ENCODE measurements at places on chromosomes 6 and 20.

DNA sequence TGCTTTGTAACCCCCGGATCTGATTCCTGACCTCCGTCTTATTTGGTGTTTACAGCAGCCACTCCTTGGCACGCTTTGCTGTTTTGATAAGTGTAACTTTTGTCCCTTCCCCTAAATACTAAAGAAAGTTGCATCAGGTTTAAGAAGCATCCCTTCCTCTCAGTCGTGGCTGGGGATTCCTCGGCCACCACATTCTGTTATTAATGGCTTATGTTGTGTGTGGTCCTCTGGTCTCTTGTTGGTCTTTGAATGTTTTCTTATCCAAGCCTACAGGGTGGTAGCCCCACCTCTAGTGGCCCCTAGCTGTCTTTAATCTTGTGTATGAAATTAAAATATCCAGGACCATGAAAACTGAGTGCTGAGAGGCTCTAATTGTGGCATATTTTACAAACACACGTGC is 37.5 kb upstream of the FNDC1 start:
- DNase-seq, result no peak

GRCh38 chr6:147961481-147962141 is 381.0 kb upstream of the SASH1 start:
- no peak for DNase-seq

GRCh38 chr20:63255931-63256704 is 1.9 kb upstream of the NKAIN4 start:
- no peak for DNase-seq

DNA sequence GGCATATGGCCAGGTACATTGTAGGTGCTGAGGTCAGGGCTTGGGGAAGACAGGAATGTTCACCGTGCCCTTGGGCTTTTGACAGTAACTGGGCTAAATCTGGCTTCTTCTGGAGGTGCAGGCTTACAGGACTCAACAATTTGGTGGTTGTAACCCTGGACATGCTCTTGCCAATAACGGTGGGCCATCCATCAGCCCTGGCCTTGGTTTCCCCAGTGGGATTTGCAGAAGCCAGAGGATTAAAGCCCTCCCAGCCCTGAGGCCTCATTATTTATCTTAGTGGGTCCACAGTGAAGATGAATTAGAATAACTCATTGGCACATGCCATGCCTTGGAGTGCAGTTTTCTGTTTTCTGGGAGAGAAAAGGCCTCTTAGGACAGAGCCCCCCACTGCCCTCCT is 44.0 kb downstream of the TOX2 start:
- no peak for DNase-seq

GRCh38 chr6:76633259-76633658 is 560.8 kb upstream of the IMPG1 start:
- no peak for DNase-seq

GRCh38 chr6:121799574-121799973 is 364.1 kb downstream of the GJA1 start:
- DNase-seq, result no peak

GRCh38 chr6:148431413-148431812 is 88.8 kb downstream of the SASH1 start:
- no peak for DNase-seq

DNA sequence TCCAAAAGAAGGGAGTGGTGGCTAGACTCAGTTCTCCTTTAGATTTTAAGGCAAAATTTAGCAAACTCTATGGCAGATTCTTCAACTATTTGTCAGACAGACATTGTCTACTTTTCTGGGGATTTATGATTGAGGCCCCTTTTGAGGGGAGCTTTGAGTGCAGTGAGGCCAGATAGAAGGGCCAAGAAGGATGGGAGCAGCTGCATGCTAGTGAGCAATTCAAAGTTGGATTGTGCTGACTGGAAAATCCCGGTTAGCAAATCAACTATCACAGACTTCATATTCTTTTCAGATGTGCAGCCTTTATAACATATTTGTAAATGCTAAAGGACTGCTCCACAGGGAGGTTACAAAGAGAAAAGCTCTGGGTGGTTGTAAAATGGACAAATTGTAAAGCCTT is 35.0 kb upstream of the ESR1 start:
- DNase-seq, result no peak

DNA sequence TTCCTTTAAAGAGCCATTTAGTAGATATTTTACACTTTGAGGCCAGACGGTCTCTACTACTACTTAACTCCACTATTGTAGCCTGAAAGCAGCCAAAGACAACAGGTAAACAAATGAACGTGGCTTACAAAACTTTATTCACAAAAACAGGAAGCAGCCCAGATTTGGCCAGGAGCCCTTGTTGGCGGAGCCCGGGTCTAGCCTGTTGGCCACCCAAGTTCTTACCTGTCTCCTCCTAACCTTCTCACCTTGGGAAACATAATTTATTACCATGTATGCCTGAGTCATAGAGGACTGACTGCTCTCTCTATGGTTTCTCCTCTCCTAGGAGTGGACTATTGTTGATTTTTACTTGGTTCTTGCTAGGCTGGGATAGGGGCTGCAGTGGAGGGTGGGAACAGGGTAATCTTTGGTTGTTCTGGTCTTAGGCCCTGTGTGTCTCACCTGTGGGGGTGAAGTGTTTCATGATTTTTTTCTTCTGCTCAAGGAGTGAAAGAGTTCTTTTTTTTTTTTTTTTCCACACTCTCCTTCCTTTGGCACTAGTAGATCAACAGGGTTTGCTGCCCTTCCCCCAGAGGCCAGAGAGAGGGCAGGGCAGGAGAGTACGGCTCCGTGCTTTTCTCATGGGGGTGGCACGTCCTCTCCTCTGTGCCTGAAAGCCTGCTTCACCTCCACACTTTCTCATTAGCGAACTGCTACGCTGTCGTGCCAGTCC is 90.0 kb downstream of the RPP40 start:
- DNase-seq, result no peak

DNA sequence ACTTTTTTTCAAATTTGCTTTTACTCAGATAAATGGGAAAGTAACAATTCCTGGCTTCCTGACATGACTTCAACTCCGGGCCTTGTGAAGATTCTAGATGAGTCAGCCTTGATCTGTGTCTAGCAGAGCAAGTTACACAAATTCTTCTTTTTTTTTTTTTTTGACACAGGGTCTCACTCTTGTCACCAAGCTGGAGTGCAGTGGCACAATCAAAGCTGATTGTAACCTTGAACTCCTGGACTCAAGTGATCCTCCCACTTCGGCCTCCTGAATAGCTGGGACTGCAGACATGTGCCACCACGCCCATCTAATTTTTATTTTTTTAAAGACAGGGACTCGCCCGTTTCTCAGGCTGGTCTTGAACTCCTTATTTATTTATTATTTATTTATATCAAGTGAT is 7.3 kb upstream of the ARHGAP18 start:
- no peak for DNase-seq

GRCh38 chr6:149458196-149458595 is 26.6 kb downstream of the ZC3H12D start:
- DNase-seq, result no peak
